ENCODE measurements at places on chromosomes 2 and 18. TPM values are rescaled to one million over a fixed set of nuclear protein-coding genes. Genes with fewer than 3 reads are reported as not detected.

DNA sequence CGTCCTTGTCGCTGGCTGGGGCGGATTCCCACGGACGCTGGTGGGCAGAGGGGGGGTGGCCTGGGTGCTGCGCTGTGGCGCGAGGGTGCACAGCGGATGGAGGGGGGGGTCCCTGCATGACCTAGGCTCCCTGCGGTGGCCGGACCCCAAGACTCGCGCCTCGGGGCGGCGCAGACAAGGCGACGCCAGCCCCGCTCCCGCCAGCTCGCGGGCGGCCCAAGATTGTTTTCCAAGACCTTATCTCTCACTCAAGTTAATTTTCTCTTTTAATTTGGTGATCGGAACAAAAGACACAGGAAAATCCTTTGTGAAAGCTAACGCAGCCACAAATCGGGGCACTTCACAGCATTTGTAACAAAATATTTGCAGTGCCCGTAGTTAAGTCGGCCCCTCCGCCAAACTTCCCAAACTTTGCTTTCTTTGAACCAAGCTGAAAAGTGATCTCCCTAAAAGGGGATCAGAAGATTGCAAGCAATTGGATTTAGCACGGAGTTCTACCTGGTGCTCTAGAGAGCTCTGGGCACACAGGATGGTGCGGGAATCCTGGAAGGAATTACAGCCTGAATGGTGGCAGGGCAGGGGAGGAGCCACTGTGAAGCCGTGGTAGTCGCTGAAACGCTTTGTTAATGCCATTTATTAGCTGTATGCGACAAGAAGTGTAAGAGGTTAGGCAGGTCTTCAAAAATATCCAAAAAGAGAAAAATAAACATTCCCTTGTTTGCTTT, 4.8 kb upstream of the ID2 start:
- H3K36me3 ChIP-seq = no peaks in the 10 kb centered on the region
- peaks cover 22% of the 10 kb centered on the region for H3K4me1 ChIP-seq
- no peaks in the 10 kb centered on the region for H3K27me3 ChIP-seq
- peak overlapping the region; percentile 84 for H3K4me3 ChIP-seq

GRCh38 chr2:187525163-187525900, 28.9 kb downstream of the TFPI start:
- H3K27ac ChIP-seq = peak overlapping the region; percentile 30
- no peak overlapping the region for H3K4me3 ChIP-seq
- H3K36me3 ChIP-seq = no peaks in the 10 kb centered on the region
- no peaks in the 10 kb centered on the region for H3K27me3 ChIP-seq
- H3K4me1 ChIP-seq = peaks cover 19% of the 10 kb centered on the region

The XDH gene
- total RNA-seq = not detected

DNA sequence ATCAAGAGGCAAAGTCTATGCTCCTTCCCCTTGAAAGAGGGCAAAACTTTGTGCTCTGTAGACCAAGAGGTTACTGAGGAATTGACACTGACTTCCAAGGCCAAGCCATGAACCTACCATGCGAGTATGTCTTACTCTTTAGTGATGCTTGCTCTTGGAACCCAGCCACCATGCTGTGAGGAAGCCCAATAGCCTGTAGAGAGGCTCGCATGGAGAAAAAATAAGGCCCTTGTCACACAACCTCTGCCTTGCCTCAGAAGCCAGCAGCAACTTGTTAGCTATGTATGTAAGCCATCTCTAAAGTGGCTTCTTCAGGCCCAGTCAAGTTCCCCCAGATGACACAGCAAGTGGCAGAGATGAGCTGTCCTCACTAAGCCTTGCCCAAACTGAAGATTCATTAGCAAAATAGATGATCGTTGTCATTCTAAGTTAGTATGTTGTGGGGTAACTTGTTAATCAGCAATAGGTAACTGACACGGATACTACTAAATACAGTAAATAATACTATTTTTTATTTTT, 66.1 kb upstream of the RGPD5 start:
- no peaks in the 10 kb centered on the region for H3K36me3 ChIP-seq
- no peaks in the 10 kb centered on the region for H3K27me3 ChIP-seq
- no peak overlapping the region for H3K4me3 ChIP-seq
- no peak overlapping the region for H3K27ac ChIP-seq
- no peaks in the 10 kb centered on the region for H3K4me1 ChIP-seq
- no peak for DNase-seq

The IGFBP5 gene
- total RNA-seq = 482 TPM

GRCh38 chr2:84881581-84882413, 913 bp upstream of the TRABD2A start:
- no peaks in the 10 kb centered on the region for H3K27me3 ChIP-seq
- H3K36me3 ChIP-seq = no peaks in the 10 kb centered on the region
- DNase-seq = no peak
- peaks cover 19% of the 10 kb centered on the region for H3K4me1 ChIP-seq
- H3K4me3 ChIP-seq = peak overlapping the region; percentile 71

GRCh38 chr2:180130403-180130802, 123.3 kb upstream of the CWC22 start:
- H3K4me1 ChIP-seq = no peaks in the 10 kb centered on the region
- no peaks in the 10 kb centered on the region for H3K36me3 ChIP-seq
- no peak for DNase-seq
- no peak overlapping the region for H3K27ac ChIP-seq

The COL4A4 gene
- 34.0 TPM for total RNA-seq

- DNase-seq = no peak
- no peak overlapping the region for H3K27ac ChIP-seq
- no peak overlapping the region for H3K4me3 ChIP-seq
- H3K36me3 ChIP-seq = no peaks in the 10 kb centered on the region
- H3K27me3 ChIP-seq = no peaks in the 10 kb centered on the region
These were observed 90.5 kb downstream of the ICOS start for GRCh38 chr2:204027091-204027490.

- no peak overlapping the region for H3K27ac ChIP-seq
- no peaks in the 10 kb centered on the region for H3K4me1 ChIP-seq
- H3K4me3 ChIP-seq = no peak overlapping the region
- no peaks in the 10 kb centered on the region for H3K27me3 ChIP-seq
These were observed 441.1 kb downstream of the LRATD1 start for GRCh38 chr2:15073664-15074063.

The CCDC150 gene
- not detected for total RNA-seq

- no peak for DNase-seq
- no peak overlapping the region for H3K27ac ChIP-seq
- no peaks in the 10 kb centered on the region for H3K36me3 ChIP-seq
- H3K27me3 ChIP-seq = no peaks in the 10 kb centered on the region
These were observed 8.9 kb downstream of the ADAM23 start for GRCh38 chr2:206452242-206452641.

- H3K27ac ChIP-seq = no peak overlapping the region
- no peak for DNase-seq
- no peaks in the 10 kb centered on the region for H3K27me3 ChIP-seq
- H3K4me1 ChIP-seq = no peaks in the 10 kb centered on the region
- H3K4me3 ChIP-seq = no peak overlapping the region
These were observed 27.5 kb upstream of the CAB39 start for GRCh38 chr2:230685178-230685577.

GRCh38 chr2:233831011-233831721, 23.2 kb downstream of the HJURP start:
- no peak for DNase-seq
- no peak overlapping the region for H3K27ac ChIP-seq
- no peaks in the 10 kb centered on the region for H3K4me1 ChIP-seq
- H3K4me3 ChIP-seq = no peak overlapping the region
- H3K27me3 ChIP-seq = no peaks in the 10 kb centered on the region

The TSPYL6 gene
- total RNA-seq = 0.14 TPM

The SKOR2 gene
- not detected for total RNA-seq

The HOXD3 gene
- total RNA-seq = 1.2 TPM

GRCh38 chr2:112150447-112150846, 12.3 kb downstream of the FBLN7 start:
- H3K4me1 ChIP-seq = no peaks in the 10 kb centered on the region
- no peak for DNase-seq
- H3K27ac ChIP-seq = no peak overlapping the region
- H3K4me3 ChIP-seq = no peak overlapping the region

The KLHL29 gene
- 24.4 TPM for total RNA-seq

The POU3F3 gene
- 2.0 TPM for total RNA-seq

- no peaks in the 10 kb centered on the region for H3K27me3 ChIP-seq
- peak overlapping the region; percentile 27 for H3K4me3 ChIP-seq
- no peaks in the 10 kb centered on the region for H3K36me3 ChIP-seq
These were observed 476.4 kb upstream of the ZEB2 start for GRCh38 chr2:144996225-144996795.

The GPATCH11 gene
- total RNA-seq = 5.6 TPM

GRCh38 chr2:127106991-127107621, at the start of gene BIN1:
TSS of gene BIN1 (minus strand) at chr2:127107154. CDS start at chr2:127106943, 211 bp downstream.
- no peaks in the 10 kb centered on the region for H3K27me3 ChIP-seq
- DNase-seq = no peak
- no peaks in the 10 kb centered on the region for H3K36me3 ChIP-seq
- peak within 1 kb of the TSS; percentile 54 for H3K27ac ChIP-seq
- H3K4me1 ChIP-seq = peaks cover 28% of the 10 kb centered on the region

The SF3B6 gene
- 44.1 TPM for total RNA-seq

DNA sequence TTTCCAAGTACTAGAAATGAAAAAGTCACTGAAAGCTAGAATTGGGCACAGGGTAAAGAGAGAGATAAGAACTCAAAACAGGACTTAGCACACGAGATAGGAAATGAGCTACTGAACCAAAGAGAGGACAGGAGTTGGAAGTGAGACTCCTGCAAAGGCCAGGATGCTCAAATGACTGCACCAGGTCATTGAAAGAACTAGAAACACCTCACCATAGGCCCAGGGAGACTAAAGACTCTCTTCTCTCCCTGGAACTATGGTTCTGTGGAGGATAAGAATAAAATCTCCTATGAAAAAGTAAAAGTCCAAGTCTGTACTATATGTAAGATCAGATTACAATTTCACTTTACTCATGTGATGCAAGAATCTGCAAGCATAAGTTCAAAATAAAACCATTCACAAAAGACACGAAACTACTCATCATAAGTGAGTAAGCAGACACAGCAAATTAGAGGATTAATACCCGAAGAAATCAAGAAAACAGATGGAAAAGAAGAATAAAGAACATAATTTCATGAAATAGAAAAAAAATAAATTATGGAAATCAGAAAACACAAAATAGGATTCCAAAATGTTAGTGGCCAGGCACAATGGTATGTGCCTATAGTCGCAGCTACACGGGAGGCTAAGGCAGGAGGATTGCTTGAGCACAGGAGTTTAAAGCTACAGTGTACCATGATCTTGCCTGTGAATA, 6.5 kb downstream of the NBAS start:
- peaks cover 3% of the 10 kb centered on the region for H3K36me3 ChIP-seq
- no peak for DNase-seq
- H3K27ac ChIP-seq = no peak overlapping the region
- H3K4me1 ChIP-seq = peaks cover 6% of the 10 kb centered on the region
- H3K27me3 ChIP-seq = no peaks in the 10 kb centered on the region

- peaks cover 16% of the 10 kb centered on the region for H3K4me1 ChIP-seq
- peak overlapping the region; percentile 54 for H3K4me3 ChIP-seq
- no peaks in the 10 kb centered on the region for H3K36me3 ChIP-seq
- peak overlapping the region; percentile 59 for H3K27ac ChIP-seq
These were observed 84.0 kb downstream of the HDAC4 start for GRCh38 chr2:239316562-239317465.

DNA sequence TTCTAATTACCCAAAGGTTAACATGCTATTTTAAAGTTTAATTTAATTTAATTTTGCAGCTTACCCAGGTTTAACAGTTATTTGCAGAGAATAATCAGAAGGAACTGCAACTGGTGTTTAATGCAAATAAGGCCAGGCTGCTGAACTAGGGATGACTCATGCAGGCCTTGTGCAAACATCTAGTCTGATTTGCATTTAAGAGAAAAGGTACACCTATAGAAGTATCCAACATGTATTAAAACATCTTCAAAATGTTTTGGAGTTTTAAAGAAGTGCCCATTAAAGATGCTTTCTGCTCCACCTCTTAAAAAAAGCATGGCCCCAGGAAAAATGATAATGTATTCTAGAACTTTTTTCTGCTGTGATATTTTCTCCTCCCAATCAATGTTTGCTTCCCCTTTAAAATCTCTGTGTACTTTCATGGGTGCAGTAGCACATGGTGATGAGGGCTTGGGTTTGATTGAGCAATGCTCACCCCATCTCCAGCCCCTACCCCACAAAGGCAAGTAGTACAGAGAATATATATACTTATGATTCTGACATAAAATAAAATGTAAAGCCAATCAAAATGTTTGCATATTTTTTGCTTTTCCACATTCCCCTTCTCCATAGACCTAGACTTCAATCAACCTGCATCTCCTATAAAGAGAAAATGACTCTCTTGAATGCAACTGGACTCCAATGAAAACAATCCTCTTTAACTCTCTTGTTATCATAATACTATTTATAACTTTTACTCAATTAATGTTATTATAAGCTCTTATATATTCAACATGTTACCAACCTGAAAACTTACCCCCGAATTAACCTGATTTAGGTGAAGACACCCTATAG, 54.1 kb downstream of the ATP8B1 start:
- H3K36me3 ChIP-seq = no peaks in the 10 kb centered on the region
- H3K4me3 ChIP-seq = no peak overlapping the region
- no peak for DNase-seq
- peaks cover 43% of the 10 kb centered on the region for H3K4me1 ChIP-seq
- no peaks in the 10 kb centered on the region for H3K27me3 ChIP-seq

The CPS1 gene
- total RNA-seq = 3.5 TPM

GRCh38 chr2:16729335-16729734, 63.7 kb upstream of the CYRIA start:
- no peak overlapping the region for H3K4me3 ChIP-seq
- DNase-seq = no peak

DNA sequence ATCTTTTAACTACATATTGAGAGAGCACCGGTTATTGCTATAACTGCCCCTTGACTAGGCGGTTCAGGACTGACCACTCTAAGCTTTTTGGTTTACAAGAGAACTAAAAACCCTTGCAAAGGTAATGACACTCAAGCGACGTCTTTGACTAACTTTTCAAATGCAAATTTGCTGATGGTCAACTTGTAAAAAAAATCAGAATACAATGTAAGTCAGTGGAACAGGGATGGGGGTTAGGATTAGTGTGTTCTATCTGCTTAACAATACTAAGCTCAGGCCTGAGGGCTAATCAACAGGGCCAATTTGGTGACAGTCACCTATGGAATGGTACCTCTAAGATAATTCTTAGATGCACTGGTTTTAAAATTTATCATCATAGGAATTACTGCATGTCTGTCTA, 57.1 kb downstream of the ZAP70 start:
- H3K4me3 ChIP-seq = no peak overlapping the region
- H3K27ac ChIP-seq = no peak overlapping the region
- H3K36me3 ChIP-seq = peaks cover 35% of the 10 kb centered on the region
- H3K4me1 ChIP-seq = no peaks in the 10 kb centered on the region
- DNase-seq = no peak

GRCh38 chr2:200810252-200810997, 1.3 kb upstream of the BZW1 start:
- H3K27ac ChIP-seq = peak overlapping the region; percentile 99
- H3K36me3 ChIP-seq = peaks cover 10% of the 10 kb centered on the region
- no peak for DNase-seq

The TGFA gene
- total RNA-seq = 1.1 TPM

The DRC1 gene
- not detected for total RNA-seq

- no peak for DNase-seq
- H3K4me3 ChIP-seq = no peak overlapping the region
- no peaks in the 10 kb centered on the region for H3K36me3 ChIP-seq
- no peaks in the 10 kb centered on the region for H3K4me1 ChIP-seq
- no peaks in the 10 kb centered on the region for H3K27me3 ChIP-seq
- H3K27ac ChIP-seq = no peak overlapping the region
These were observed 1.0 kb downstream of the FAM178B start for GRCh38 chr2:96985181-96985945.

GRCh38 chr2:171318463-171318934, 115.3 kb downstream of the METTL8 start:
- peaks cover 24% of the 10 kb centered on the region for H3K4me1 ChIP-seq
- peak overlapping the region; percentile 19 for H3K4me3 ChIP-seq
